Fibroblast of lung (primary cell): ENCODE measurements at places on chromosomes 5 and 9. TPM values are rescaled to one million over a fixed set of nuclear protein-coding genes. Genes with fewer than 3 reads are reported as not detected.

The C5orf52 gene
- not detected in 2 replicates for total RNA-seq

- H3K4me3 ChIP-seq: no peak overlapping the region
- H3K27me3 ChIP-seq: no peaks in the 10 kb centered on the region
- no peak for DNase-seq
- no peaks in the 10 kb centered on the region for H3K4me1 ChIP-seq
These were observed 29.0 kb upstream of the PRR16 start for GRCh38 chr5:120435129-120435528.

GRCh38 chr9:129958796-129959195 is 84.2 kb downstream of the FNBP1 start:
- no peak overlapping the region for H3K4me3 ChIP-seq
- H3K27me3 ChIP-seq: no peaks in the 10 kb centered on the region
- no peak overlapping the region for H3K27ac ChIP-seq
- no peaks in the 10 kb centered on the region for H3K36me3 ChIP-seq

GRCh38 chr5:37667430-37667829 is 172.4 kb downstream of the GDNF start:
- H3K4me3 ChIP-seq: no peak overlapping the region
- H3K36me3 ChIP-seq: no peaks in the 10 kb centered on the region
- no peak for DNase-seq

- H3K4me3 ChIP-seq: no peak overlapping the region
- no peaks in the 10 kb centered on the region for H3K27me3 ChIP-seq
- DNase-seq: peak; percentile 40
These were observed 366.9 kb upstream of the ZNF608 start for GRCh38 chr5:125113328-125113727.

The TERT gene
- not detected in 2 replicates for total RNA-seq

DNA sequence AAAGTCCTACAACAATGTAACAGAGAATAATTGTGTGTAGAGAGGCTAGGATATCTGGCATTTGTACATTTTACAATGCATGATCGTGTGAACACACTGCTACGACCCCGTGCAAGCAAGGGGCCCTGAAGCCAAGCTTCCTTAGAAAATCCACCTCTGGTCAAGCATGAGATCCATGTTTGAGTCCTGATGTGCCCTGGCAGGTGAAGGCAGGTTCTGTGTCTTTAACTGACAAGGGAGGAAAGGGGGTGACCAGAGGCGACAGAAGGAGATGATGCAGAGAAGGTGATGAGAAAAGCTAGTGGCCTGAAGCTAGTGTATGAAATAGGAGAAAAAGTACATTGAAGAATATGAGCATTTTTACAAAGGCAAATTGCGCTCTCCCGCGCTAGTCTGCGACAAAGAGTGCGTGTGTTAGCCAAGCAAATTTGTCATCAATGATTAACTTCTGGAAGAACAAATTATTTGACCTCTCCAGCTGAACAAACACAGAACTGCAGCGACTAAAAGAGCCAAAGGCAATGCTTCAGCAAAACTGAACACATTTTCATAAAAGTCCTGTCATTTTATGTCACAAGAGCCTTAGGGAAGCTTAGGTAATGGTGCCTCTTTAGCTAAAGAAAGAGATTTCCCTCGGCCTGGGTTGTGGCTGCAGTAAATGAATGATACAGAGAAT is 101.7 kb upstream of the DAPK1 start:
- no peak overlapping the region for H3K4me3 ChIP-seq
- H3K27ac ChIP-seq: no peak overlapping the region
- peak; percentile 42 for DNase-seq
- no peaks in the 10 kb centered on the region for H3K4me1 ChIP-seq
- no peaks in the 10 kb centered on the region for H3K27me3 ChIP-seq

The BRD9 gene
- 31.6 and 35.3 TPM in 2 replicates for total RNA-seq

The TLR4 gene
- 2.6 and 3.1 TPM in 2 replicates for total RNA-seq

The HSDL2 gene
- total RNA-seq: 39.3 and 49.9 TPM in 2 replicates

The ICE1 gene
- total RNA-seq: 24.4 and 24.9 TPM in 2 replicates

DNA sequence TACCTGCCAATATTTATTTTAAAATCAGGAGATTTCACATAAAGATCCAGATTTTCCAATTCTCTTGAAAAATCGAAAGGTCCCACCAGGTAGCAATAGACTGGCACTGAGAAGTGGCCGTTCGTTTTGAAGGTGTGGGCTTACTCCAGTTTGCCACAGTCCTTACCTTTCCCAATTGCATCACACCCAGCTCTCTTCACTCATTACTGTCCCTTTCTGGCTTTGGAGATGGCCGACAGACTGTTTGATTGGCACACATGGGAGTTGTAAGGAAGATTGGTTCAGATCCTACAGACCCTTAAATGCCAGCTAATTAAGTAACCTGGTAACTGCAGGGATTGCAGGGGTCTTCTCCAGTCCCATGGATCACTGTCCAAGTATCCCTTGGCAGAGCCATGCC is 68.7 kb upstream of the LARP1 start:
- no peaks in the 10 kb centered on the region for H3K27me3 ChIP-seq
- H3K4me3 ChIP-seq: no peak overlapping the region
- no peaks in the 10 kb centered on the region for H3K36me3 ChIP-seq
- no peak overlapping the region for H3K27ac ChIP-seq
- no peak for DNase-seq
- H3K4me1 ChIP-seq: no peaks in the 10 kb centered on the region

DNA sequence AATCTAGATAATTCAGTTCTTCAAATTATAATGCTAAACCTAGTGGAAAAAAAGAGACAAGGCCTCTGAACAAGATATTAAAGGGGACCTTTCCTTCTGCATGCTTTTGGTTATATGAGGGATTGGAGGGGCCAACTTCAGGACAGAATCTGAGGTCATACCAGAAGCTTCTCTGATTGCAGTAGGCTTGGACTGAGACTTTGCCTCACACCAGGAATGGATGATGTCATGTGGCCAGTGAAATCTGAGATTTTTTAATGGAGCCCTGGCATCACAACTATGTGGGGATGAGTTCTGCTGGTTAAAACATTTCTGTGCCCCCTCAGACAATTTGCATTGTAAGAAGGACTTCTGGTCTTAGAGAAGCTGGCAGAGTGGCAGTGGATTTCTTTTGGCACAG is 88.6 kb downstream of the ANGPTL2 start:
- H3K27me3 ChIP-seq: no peaks in the 10 kb centered on the region

- no peaks in the 10 kb centered on the region for H3K4me1 ChIP-seq
- no peak overlapping the region for H3K27ac ChIP-seq
- no peak overlapping the region for H3K4me3 ChIP-seq
- DNase-seq: peak; percentile 38
- H3K27me3 ChIP-seq: no peaks in the 10 kb centered on the region
These were observed 2.8 kb downstream of the CDH10 start for GRCh38 chr5:24642022-24642421.
